ENCODE measurements at places on chromosomes 11 and 22. TPM values are rescaled to one million over a fixed set of nuclear protein-coding genes. Genes with fewer than 3 reads are reported as not detected.

DNA sequence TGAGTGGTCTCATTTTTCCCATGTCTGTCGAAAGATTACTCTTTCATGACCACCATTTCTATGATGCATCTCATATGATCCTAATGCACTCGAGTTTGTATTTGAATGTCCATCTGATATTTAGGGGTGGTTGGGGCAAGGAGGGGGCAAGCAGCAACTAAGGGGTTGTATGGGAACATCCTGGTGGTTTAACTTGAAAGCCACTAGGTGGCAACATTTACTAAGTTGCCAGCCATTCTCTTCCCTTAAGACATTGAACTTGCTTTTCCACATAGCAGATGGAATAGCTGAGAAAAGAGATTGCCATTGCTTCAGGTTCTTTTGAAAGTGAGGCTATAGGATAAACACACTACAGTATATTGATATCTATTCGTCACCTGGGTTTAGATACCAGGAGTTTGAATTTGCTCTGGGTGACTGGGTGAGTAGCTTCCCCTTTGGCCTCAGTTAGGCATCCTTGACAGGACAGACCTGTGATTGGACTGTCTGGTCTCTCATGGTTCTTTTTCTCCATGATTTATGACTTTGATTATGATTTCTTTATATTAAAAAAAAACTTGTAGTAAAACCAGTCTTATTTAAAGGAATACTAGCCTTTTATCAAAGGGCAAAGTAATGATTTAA is 32.4 kb downstream of the NF2 start:
- peak; percentile 13 for DNase-seq

OR52I1 gene
- not detected for total RNA-seq

DNA sequence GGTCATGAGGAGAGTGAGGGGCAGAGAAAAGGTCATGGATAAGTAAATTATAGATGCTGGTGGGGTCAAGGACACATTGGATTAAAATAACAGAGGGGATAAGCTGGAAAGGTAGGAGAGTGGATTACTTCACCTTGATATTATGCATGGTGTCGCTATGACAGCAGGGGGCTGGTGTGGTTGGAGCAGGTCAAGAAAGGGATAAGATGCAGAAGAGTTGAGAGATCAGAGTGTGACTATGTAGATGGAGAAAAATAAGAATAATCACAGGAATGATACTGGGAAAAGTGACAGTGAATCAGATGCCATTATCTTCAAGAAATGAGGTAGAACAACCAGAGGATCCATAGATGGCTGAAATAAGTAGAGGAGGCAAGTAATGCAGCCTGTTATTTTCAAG is 29.4 kb upstream of the AMOTL1 start:
- no peak for DNase-seq

- peak; percentile 64 for DNase-seq
These were observed 57.7 kb upstream of the DRD2 start for GRCh38 chr11:113532697-113533424.

CBLIF gene
- not detected for total RNA-seq

DNA sequence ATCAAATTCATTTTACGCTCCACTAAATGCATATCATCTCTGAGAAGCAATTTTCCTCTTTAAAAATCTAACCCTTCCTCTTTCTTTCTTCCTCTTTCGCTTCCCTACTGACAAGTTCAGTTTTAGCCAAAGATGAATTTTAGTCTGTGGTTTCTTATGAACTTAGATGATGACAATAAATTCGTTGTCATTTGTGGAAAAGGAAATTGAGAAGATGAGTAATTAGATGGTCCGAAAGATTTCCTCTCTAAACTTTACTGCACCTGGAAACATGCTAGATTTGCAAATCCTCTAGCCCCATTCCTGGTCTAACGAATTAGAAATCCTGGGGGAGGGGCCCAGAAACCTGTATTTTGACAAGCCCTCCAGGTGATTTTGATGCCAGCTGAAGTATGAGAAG is 855.4 kb upstream of the CHORDC1 start:
- DNase-seq: no peak

DNA sequence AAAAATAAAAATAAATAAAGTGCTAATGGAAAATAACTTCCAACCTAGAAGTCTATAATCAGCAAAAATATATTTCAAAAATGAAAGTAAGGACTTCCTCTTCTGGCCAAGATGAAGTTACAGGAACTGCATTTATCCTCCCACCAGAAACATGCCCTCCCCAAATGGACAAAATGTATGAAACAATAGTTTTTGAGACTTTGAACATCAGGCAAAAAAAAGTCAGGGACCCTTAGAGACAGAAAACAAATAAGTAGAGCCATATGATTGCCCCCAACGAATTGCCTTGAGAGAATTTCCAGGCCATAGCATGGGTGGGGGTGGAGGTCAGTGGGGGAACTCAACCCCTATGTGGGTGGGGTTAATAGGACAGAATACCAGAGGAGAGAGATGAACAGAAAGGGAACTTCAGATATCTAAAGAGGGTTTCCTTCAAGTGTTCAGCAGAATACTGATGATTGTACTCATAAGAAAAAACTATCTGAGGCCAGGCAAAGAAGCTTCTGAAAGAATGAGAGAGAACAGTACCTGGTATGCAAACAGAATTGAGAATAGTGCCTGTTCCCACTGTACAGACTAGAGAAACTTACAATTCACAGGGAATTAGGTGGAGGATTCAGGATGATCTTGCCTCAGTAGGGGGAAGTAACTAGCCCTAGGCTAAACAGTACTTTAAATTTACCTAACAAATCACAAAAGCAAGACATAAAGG is 26.6 kb upstream of the IL10RA start:
- no peak for DNase-seq

SCUBE1 gene
- total RNA-seq: 11.2 TPM

GRCh38 chr11:71129624-71130023 is 122.8 kb downstream of the SHANK2 start:
- no peak for DNase-seq

DNA sequence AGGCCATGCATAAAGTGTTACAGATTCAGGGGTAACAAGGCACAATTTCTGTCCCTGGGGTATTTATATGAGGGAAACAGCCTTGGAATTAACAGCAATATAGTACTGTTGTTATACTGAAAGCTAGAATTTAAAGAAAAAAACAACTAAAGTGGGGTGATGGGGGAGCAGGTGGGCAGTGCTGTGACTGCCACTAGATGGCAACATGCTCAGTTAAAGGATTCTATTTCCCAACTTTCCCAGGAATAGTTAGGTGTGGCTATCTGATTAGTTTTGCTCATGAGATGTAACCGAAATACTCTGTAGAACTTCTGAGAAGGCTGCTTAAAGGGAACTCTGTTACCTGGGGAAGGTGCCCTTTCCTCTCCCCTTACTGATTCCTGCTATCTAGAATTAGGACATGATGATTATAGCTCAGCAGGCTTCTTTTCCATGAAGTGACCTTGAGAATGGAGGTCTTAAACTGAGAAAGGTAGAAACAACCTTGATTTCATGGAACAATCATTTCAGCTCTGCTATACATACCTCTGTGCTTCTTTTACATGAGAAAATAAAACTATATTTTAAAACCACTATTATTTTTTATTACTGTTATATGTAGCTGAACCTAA is 102.6 kb downstream of the RELT start:
- no peak for DNase-seq

APLNR gene
- 6.9 TPM for total RNA-seq

ATG13 gene
- 85.4 TPM for total RNA-seq

BACE1-AS gene
- total RNA-seq: 5.8 TPM

- DNase-seq: no peak
These were observed 43.1 kb upstream of the GCAT start for GRCh38 chr22:37764622-37765021.

DEUP1 gene
- total RNA-seq: 1.1 TPM

DNA sequence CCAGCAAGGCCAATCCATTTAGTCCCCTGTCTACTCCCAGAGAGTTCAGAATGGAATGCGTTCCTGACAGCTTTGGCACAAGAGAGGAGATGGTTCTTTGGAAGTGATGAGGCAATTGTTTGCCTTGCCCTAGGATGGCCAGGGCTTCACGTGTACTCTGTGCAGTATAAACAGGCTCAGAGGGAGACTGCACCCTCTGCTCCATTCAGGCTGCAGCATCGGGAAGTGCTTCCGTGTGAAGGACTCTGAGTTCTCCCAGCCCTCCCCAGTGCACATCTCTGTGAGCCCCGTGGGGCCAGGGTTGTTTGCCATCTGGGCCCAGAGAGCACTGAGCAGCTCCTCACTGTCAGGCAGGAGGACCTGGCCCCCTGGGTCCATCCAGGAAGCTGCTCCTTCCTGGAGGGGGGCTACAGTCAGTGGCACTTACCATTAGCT is 215.3 kb upstream of the TBCEL start:
- DNase-seq: no peak

All from adrenal gland (tissue), 19 donors.